Foreskin keratinocyte (primary cell): ENCODE measurements at places on chromosomes 5 and 9. TPM values are rescaled to one million over a fixed set of nuclear protein-coding genes. Genes with fewer than 3 reads are reported as not detected.

ZNF79 gene
- total RNA-seq, result 8.5 and 9.8 TPM in 2 replicates

PCDHGA5 gene
- 0.03 TPM in 1 of 2 replicates, not detected in the other for total RNA-seq

PROB1 gene
- 1.4 and 1.6 TPM in 2 replicates for total RNA-seq

LCN6 gene
- not detected in 2 replicates for total RNA-seq
